HTR-8/SVneo (cell line): ENCODE measurements at places on chromosomes 5 and 9.
A peak's percentile ranks its signal among the peaks of the same experiment; 100 is the strongest.

DNA sequence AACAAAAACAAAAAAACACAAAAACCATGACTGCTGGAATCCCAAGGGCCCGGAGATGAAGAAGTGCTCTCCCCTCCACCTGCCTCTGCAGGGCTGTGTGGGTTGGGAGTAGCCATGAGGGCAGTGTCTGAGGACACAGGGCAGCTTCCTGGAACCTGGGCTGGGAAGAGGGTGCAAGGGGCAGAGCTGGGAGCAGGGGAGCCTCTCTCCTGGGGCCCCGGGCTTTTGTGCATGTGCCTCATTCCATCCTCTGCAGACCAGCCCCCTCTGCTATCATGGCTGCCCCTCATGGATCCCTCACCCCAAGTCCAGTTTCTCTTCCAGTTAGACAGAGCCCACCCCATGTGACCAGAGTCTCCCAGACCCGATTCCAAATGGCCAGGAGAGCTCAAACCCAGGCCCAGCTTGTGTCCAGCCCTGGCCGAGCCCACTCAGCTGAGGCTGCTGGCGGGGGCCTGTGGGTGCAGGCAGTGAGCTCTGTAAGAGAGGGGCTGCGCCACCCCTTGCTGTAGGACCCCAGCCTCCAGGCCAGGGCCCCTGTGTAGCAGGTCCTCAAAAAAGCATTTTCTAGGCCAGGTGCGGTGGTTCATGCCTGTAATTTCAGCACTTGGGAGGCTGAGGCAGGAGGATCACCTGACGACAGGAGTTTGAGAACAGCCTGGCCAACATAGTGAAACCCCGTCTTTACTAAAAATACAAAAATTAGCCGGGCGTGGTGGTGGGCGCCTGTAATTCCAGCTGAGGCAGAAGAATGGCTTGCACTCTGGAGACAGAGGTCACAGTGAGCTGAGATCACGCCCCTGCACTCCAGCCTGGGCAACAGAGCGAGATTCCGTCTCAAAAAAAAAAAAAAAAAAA lies 44.5 kb downstream of the PLPP7 start:
- DNase-seq, result no peak

GRCh38 chr5:62596096-62596495 lies 17.5 kb downstream of the LRRC70 start:
- DNase-seq, result no peak

DNA sequence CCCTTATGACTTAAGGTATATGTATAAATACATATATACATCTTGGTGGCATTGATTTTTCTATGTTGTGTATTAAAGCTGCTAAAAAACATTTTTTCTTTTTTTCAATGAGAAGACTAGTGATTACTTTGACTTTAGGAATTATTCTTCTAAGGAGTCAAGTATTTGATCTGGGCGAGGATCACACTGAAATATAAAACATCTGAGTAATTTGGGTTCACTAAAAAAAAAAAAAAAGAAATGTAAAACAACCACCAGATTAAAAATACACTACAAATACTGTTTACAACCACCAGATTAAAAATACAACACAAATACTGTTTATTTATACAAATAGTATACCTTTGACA lies 9.0 kb downstream of the UBAP1 start:
- no peak for DNase-seq

- DNase-seq, result no peak
Measured at GRCh38 chr9:87243602-87244001, 254.1 kb upstream of the DAPK1 start.

DNA sequence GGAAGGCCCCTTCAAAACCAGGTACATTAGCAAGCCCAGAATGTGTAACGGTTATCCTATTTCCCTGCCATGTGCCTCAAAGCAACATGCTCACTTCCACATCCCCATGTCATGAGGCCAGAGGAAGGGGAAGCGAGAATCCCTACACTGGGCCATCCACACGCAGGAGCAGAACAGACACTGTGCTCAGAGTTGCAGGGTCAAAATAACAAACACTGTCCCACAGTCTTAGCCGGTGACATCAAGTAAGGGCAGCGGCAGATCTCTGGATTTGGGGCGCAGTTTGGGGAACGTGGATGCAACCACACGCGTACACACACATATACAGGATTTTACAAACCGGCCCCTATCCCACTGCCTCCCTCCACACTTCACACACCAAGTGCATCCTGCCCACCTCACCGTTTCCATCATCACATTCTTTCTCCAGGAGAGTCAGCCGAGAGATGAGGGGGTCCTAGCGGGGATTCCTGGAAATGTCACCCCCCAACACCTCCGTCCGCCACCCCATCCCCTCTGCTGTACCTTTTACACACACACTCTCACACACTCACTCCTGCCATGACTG lies 776 bp downstream of the APBA1 start:
- DNase-seq, result no peak

GRCh38 chr5:43601454-43602260 lies 1.3 kb upstream of the NNT start:
- DNase-seq, result peak; percentile 54

- no peak for DNase-seq
Measured at GRCh38 chr5:53476531-53477480, 3.6 kb upstream of the FST start.

DNA sequence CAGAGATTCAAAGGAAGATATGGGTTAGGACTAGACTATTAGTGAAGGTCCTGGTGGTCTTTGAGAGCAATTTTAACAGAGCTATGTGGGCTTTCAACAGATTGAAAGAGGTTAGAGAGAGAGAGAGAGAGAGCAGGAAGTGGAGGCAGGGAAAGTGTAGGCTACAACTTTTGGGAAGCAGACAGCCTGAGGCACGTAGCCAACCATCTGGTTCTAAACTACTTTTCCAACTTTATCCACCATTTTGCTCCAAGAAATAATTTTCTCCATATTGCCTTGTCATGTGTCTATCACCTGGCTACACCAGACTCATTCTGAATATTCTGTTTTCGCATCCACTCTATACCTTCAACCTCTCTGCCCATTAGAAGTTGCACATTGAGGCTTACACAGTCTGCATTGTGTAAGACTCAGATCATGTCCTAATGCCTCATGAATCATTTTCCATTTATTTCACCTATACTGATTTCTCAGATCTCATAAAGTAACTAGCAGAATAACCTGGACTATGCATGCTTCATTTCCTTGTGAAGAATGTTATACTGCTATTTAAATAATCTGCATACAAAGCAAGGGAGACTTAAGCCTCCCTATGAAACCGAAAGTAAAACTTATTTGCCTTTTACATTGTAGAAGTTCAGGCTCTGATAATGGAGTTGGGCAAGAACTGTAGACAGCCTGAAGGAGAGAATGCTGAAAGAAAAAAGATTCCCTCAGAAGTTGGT lies 235.6 kb downstream of the ELAVL2 start:
- peak; percentile 1 for DNase-seq

DNA sequence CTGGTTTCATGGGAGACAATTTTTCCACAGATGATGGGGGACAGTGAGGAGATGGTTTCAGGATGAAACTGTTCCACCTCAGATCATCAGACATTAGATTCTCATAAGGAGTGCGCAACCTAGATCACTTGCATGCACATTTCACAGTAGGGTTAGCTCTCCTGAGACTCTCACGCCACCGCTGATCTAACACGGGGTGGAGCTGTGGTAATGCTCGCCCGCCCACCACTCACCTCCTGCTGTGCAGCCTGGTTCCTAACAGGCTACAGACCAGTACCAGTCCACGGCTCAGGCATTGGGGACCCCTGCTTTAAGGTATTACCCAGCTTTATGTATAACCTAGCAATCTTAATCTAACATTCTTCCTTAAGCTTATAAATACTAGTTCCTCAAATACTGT lies 35.6 kb downstream of the TTC39B start:
- no peak for DNase-seq

GRCh38 chr9:5897851-5898250 lies 7.2 kb downstream of the MLANA start:
- DNase-seq, result no peak

- DNase-seq, result peak; percentile 8
Measured at GRCh38 chr5:93800988-93801811, 59.8 kb upstream of the POU5F2 start.

- DNase-seq, result no peak
Measured at GRCh38 chr9:92404042-92404836, at the start of gene OGN. Gene OGN, minus strand, starts transcription at chr9:92404578. Its CDS starts 1,171 bp downstream, at chr9:92403407.

GRCh38 chr5:131634666-131634995 lies 398 bp downstream of the RAPGEF6 start:
- no peak for DNase-seq

DNA sequence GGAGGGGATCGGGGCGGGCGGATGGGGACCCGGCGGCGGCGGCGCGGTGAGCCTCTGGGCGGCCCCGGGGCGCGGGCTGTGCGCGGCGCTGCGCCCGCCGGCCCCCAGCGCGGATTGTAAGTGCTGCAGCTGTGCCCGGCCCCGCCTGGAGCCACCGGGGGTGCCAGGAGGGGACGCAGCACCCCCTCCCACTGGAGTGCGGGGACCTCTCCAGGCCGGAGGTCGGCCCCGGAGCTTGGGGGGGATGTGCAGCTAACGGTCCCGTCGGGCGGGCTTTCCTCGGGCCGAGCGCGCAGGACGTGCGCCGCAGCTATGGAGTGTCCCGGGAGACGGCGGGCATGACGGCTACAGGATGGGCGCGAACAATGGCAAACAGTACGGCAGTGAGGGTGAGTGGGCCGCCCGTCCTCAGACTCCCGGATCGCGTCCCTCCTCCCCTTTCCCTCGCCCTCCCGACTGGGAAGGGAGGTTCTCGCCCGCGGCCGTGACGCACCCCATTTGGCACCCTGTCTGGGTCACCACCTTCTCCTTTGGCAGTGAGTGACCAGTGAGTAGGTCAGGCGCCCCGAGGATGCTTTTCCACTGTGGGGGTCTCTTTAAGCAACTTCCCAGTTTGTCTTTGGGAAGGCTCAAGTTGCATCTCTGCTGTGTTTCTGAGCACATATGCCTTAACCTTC lies 483 bp downstream of the FBXL7 start:
- peak; percentile 50 for DNase-seq

GRCh38 chr5:95836544-95836943 lies 14.0 kb upstream of the GLRX start:
- no peak for DNase-seq

DNA sequence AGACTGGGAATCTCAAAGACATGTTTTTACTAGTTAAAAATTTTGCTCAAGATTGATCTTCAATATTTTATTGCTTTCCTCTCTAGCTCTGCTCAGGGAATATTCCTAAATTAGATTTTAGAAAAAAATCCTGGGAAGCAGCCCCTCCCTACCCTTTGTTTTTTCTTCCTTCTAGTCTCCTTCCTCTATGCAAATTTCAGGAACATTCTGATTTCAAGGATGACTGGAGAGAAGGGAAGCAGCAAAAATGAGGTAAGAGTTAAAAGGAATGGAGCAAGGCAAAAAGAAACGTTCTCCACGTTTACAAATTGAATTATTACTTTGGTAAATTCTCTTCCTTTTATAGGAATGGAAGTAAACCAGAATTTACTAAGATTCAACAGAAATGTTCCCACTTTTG lies 493.4 kb upstream of the TUSC1 start:
- no peak for DNase-seq

- DNase-seq, result no peak
Measured at GRCh38 chr5:62152394-62153087, 153.5 kb upstream of the KIF2A start.

DNA sequence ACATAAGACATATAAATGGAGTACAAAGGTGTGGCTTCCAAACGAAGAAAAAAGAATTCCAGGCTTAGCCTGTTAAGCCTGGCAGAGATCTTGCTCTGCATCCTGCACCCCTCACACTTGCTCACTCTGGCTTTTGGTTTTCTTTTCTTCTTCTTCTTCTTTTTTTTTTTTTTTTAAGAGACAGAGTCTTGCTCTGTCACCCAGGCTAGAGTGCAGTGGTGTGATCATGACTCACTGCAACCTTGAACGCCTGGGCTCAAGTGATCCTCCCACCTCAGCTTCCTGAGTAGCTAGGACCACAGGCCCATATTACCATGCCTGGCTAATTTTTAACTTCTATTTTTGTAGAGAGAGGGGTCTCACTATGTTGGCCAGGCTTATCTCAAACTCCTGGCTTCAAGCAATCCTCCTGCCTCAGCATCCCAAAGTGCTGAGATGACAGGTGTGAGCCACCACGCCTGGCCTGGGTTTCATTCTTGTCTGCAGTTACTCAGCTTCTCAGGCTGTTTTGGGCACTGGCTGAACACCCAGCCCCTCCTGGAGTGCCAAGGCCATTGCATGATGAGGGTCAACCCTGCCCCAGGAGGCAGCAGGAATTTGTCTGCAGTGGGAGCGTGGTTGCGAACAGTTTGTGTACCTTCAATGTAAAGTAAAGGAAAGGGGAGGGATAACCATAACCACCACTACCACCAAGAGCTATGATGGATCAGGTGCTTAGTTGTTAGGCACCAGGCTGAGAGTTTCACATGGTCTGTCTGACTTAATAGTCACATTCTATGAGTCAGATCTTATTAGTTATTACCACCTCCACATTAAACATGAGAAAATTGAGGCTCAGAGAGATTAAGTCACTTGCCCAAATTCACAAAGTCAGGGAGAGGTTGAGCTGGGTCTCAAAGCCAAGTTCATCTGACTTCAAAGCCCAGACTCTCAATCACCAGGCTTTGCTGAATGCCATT lies 219.2 kb upstream of the PANK3 start:
- no peak for DNase-seq

DNA sequence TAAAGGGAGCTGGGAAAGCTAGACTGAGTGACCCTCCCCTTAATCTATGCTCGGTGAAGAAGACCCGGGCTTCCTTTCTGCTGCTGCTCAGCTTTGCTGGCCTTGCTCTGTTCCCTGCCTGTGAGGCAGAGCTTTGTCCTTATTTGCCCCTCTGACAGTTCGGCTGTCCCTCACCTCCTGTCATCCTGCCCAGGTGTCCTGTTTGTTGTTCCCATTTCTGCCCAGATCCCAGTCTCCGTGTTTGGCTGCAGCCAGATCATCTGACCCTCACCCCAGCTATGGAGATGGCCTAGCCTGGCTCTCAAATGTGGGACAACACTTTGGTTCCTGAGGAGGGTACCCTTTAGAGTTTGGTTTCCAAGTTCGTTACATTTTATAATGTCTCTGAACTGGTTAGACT lies 20.2 kb downstream of the OTULIN start:
- no peak for DNase-seq

- DNase-seq, result no peak
Measured at GRCh38 chr9:89383721-89384300, 65.5 kb downstream of the SECISBP2 start.

- DNase-seq, result no peak
Measured at GRCh38 chr5:10994091-10994986, 233.3 kb upstream of the DAP start.

- DNase-seq, result no peak
Measured at GRCh38 chr9:134561427-134562145, 80.0 kb upstream of the COL5A1 start.

DNA sequence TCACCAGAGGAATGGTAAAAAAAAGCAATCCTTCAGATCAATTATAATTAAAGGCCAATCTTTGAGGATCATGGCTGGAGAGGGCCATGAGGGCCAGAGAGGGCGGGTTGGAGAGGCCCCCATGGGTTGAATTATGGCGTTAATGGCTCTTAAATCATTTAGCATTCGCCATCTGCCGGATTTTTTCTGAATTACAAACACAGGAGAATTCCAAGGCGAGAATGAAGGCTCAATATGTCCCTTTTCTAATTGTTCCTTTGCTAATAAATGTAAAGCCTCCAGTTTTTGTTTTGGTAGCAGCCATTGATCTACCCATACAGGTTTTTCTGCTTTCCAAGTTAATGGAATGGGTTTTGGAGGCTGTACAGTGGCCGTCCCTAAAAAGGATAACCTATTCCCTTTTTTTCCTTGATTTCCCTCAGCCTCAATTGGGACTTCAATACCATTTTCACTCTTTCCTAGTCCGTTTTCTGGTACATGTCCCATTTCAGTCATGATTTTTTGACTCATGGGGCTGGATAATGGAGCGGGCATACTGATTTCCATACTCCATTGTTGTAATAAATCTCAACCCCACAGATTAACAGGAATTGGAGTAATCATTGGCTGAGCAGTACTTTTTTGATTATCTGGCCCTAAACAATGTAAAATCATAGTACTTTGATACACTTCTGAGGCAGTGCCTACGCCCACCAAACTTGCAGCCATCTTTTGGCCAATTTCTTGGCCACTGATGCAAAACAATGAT lies 6.7 kb upstream of the TMEM141 start:
- DNase-seq, result no peak
